ENCODE measurements at places on chromosomes 1 and 21.

DNA sequence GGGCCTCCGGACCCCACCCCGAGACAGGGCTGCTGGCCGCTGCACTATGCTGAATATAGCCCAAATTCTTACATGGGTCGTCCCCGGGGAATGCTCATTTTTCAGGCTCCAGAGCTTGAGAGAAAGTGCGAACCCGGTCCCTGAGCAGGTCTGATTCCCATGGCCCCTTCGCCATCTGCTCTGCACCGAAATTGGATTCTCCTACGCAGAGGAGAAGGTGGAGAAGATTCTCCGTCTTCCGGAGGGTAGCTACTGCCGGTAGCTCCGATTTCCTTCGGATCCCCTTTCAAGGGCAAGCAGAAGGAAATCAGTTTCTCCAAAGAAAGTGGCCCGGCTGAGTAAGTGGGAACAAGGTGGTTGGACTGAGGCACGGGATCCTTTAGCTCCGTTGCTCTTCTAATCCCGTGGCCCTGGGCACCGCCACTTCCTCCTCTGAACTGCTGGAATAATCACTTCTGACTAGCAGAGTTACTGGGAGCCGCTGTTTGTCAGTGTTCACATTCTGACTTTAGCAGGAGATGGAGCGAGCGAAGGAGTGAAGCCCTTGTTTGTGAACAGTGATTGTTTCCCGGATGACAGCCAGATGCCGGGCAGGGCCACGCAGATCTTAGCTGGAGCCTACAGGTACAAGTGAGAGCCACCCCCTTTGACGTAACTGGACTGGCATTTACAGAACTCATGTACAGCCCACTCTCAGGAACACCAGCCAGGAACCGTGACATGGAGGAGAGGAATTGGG lies 1.1 kb upstream of the ZNF496 start:
- DNase-seq: peak; percentile 8

GRCh38 chr1:214966346-214966745 lies 116.2 kb upstream of the KCNK2 start:
- DNase-seq: no peak

- DNase-seq: no peak
Measured at GRCh38 chr1:165207853-165208515, 148.5 kb downstream of the LMX1A start.

DNA sequence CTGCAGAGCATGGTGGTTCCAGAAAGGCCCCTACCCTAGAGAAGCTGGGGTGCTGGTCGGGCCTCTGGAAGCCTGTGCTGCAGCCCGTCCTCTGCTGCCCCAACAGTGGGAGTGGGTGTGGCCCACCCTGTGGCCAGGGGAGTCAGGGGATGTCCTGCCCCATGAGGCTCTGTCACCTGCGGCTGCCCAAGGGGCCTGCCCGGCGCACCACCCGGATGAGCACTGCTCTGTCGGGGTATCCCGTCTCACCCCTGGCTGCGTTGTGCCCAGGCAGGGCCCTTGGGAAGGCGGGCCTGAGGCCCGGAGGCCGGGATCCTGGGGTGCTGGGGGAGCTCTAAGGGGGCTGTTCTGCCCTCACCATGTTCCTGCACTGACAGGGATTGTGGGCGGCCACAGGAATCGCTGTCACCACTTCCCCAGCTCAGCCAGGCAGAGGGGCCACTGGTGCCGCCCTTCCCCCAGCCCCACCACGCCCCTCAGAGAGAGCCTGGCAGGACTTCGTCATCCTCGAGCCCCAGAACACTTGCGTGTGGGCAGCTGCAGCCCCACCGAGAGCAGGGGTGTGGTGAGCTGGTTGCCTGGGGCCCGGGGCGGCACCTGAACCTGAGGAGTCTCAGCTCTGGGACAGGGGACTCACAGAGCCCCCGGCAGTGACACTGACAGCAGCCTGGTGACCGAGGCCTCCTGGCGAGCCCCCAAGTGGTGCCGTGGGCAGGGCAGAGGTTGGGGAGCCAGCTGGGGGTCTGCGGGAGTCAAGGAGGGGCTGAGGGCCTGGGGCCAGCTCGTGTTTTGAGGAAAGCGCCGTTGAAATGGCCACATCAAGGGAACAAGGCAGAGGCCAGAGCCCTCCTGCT lies 20.2 kb downstream of the PANK4 start:
- no peak for DNase-seq

GRCh38 chr1:45820788-45821187 lies 17.4 kb downstream of the MAST2 start:
- DNase-seq: no peak

All from NCI-H1092 (cell line).